ENCODE measurements at places on chromosomes 5 and 9.
A peak's percentile ranks its signal among the peaks of the same experiment; 100 is the strongest.

DNA sequence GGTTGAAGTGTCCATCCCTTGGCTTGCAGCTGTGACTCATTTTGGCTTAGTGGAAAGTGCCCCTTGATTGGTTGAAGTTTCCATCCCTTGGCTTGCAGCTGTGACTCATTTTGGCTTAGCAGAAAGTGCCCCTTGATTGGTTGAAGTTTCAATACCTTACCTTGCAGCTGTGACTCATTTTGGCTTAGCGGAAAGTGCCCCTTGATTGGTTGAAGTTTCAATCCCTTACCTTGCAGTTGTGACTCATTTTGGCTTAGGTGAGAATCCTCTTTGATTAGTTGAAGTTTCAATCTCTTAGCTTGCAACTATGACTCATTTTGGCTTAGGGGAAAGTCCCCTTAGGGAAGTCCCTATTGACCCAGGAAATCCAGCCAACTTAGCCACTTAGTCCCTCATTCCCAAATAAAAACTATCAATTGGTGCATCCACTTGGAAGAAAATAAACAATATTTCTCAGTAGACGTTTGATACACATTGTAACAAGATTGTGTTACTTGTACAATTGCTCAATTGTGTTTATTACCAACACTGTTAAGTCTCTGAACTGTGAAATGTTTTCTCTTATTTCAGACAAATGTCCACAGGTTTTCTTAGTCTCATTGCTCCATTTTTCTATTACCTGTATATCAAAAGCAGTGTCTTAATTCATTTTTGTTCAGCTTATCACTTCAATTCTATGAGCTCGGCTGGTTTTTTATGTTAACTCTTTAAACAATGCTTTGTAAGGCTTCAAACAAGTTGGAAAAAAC lies 2308.8 kb upstream of the ACO1 start:
- no peak for DNase-seq

- DNase-seq = no peak
These were observed 59.0 kb upstream of the BARX1 start for GRCh38 chr9:94014066-94014654.

DNA sequence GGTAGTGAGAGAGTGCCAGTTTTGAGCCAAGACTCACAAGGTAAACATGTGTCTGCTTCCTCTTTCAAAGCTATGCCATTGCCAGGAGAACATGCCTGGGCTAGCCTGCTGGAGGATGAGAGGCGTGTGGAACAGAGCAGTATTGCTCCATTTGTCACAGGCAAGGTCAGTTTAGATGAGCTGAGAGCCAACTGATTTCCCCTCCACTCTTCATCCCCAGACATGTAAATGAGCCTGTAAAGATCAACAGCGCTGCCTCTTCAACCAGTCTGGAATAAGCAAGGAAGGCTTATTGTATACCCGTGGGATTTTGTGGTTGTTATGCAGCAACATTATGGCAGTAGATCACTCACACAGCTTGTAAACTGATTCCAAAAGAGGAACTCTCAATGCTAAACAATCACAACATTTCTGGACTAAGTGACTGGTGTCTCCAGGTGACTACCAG lies 8.2 kb upstream of the GDNF start:
- no peak for DNase-seq

DNA sequence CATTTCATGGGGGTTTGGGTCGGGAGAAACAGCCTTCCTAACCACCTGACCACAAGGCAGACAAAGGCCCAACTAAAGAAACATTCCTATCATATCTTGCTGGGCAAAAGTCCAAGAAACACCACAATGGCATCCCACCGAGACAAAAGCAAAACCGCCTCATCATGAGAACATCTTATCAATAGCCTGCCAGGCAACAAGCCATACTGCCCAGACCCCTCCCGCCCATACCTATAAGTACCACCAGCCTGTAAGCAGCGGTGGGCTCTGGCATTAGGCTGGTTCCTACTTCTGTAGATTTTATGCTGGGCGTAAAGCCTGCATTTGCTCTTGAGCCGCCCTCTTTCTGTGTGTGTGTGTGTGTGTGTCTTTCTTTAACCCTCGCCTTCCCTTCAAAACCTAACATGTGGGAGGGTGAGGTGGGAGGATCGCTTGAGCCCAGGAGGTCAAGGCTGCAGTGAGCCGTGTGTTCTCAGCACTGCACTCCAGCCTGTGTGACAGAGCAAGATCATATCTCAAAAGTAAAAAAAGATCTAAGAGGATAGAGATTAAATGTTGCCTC lies 56.9 kb downstream of the PDE6A start:
- peak; percentile 31 for DNase-seq

DNA sequence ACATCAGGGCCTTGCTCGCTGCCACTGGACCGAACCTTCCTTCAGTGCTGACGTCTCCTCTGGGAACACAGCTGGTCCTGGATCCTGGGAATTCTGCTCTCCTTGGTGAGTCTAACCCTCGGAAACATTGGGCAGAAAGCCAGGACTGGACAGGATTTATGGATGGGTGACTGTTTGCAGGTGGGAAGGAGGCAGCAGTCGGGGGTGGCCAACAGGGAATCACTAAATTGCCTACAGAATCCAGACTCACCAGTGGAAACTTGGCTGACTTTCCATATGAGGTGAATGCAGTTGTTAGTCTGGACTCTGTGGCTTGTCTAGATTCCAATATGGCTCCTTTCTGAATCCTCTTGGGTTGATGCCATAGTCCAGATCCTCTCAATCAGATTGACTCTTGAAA lies 203.1 kb downstream of the SAXO1 start:
- DNase-seq = no peak

DNA sequence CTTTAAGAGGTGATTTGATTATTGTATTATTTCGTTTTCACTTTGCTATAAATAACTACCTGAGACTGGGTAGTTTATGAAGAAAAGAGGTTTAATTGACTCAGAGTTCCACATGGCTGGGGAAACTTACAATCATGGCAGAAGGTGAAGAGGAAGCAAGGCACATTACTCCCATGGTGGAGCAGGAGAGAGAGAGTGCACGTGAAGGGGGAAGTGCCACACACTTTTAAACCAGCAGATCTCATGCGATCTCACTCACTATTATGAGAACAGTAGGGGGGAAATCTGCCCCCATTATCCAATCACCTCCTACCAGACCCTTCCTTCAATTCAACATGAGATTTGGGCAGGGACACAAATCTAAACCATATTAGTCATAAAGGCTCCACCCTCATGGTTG lies 36.1 kb upstream of the NDFIP1 start:
- no peak for DNase-seq

DNA sequence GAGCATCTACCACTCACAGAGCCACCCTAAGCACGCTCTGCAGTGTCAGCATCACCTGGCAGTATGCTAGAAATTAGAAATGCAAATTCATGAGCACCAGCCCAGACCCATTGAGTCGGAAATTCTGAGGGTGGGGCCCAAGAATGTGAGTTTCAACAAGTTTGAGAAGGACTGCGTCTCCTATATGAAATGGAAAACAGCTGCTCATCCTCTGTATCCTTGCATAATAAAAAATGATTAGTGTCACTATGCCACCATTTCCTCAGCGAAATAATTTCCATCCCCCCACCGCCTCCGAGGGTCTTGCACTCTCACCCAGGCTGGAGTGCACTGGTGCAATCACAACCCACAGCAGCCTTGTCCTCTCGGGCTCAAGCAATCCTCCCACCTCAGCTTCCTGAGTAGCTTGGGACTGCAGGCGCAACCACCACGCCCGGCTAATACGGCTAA lies 1.3 kb upstream of the IQGAP2 start:
- DNase-seq = no peak

DNA sequence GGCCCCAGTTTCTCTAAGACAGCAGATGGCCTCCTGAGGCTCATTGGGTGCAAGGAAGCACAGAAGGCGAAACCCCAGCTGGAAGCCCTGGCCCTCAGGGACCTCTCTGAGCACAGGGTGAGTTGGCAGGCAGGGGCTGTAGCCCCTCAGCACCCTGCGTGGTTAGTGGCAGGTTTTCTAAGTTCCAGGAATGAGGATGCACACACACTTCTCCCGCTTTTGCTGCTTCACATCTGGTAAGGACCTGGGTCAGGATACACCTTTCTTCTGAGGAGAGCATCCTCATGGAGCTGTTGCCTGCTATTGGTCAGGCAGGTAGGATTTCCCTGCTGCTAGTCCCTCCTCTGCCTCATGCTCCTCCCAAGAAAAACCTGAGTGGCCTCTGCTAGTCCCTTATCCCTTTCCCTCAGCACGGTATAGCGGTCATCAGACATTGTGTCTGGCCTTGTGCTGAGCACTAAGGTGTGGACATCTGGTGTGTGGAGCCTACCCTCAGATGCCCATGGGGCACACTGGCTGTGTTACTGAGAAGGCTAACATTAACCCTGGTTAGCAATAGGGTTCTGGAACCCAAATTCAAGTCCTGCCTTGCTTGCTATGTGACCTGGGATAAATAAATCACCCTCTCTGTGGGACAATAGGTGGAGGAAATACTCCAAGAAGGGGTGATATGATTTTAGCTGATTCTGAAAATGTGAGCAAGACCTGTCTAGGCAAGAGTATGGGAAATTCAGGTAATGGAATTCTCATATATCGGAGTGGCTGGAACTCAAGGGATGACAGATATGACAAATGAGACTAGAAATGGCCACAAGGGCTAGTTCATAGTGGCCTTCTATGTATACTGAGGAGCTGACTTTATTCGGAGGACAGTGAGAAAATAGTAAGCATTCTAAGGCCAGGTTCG lies 1.6 kb downstream of the SLC22A4 start:
- no peak for DNase-seq

- DNase-seq = no peak
These were observed 348.9 kb downstream of the ARHGEF28 start for GRCh38 chr5:73974871-73975360.

- no peak for DNase-seq
These were observed 19.1 kb upstream of the FOXB2 start for GRCh38 chr9:77000330-77000729.

DNA sequence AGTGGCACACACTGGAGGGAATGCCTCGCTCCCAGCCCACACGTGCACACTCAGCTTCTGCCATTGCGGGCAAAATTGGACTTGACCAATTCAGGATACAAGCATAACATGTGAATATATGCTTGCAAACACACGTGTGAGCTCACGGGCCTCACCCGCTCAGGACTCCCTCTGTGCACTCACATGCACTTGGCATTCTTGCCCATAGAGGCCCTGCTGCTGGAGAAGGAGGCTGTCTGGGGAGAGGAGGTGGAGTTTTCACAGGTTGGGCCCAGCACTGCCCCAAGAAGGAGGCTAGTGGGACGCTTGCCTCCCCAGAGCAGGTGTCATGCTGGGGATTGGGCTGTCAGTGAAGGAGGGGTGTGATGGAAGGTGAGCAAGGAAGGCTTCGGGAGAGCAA lies 1.7 kb downstream of the MYMK start:
- no peak for DNase-seq

GRCh38 chr5:93422652-93423280 lies 158.3 kb downstream of the NR2F1-AS1 start:
- DNase-seq = no peak

DNA sequence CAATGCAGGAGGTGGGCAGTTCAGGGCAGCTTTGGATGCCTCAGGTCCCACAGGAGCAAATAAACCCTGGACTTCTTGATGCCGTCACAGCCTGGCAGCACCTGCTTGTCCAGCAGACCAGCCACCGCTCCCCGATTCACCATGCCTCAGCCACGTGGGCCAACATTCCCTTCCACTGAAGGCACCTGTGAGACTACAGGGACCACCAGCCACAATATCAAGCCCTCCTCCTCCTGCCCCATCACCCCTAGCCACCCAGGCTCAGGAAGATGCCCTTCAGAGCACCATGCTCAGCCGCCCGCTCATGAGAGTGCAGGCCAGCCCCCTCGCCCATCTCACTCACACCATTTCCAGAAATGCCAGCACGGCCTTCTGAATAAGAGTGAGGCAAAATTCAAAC lies 234.7 kb downstream of the SYK start:
- no peak for DNase-seq

- no peak for DNase-seq
These were observed 6.0 kb upstream of the SLC2A6 start for GRCh38 chr9:133484671-133485437.

GRCh38 chr5:28880936-28881335 lies 1842.5 kb upstream of the CDH9 start:
- no peak for DNase-seq

DNA sequence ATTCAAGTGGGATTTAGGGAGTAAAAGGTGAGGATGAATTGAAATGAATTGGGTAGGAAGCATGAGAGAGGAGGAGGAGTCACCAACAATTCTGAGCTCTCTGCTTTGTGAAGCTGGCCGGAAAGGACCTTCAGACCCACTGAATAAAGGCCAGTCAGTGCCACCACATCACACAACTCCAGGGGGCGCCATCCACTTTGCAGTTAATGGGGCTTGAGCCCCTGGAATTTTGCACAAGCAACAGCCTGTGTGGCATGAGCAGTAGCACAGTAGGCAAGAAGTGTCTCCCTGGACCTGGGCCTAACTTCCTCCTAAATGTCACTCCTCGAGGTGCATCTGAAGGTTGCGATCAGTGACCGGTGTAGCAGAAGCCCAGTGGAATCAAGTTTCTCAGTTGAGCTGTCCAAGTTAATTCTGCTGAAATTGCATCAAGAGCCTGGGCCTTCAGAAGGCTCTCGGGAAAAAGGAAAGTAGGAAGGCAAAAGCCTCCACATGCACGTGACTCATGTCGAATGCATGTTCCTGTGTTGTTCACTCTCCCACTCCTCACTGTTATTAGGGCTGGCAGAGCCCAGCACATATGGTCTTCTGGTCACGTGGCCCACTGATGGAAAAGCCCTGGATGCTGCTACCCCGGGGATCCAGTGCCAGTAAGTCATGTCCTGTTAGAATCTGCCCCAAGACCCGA lies 27.8 kb upstream of the GLIS3 start:
- DNase-seq = no peak

DNA sequence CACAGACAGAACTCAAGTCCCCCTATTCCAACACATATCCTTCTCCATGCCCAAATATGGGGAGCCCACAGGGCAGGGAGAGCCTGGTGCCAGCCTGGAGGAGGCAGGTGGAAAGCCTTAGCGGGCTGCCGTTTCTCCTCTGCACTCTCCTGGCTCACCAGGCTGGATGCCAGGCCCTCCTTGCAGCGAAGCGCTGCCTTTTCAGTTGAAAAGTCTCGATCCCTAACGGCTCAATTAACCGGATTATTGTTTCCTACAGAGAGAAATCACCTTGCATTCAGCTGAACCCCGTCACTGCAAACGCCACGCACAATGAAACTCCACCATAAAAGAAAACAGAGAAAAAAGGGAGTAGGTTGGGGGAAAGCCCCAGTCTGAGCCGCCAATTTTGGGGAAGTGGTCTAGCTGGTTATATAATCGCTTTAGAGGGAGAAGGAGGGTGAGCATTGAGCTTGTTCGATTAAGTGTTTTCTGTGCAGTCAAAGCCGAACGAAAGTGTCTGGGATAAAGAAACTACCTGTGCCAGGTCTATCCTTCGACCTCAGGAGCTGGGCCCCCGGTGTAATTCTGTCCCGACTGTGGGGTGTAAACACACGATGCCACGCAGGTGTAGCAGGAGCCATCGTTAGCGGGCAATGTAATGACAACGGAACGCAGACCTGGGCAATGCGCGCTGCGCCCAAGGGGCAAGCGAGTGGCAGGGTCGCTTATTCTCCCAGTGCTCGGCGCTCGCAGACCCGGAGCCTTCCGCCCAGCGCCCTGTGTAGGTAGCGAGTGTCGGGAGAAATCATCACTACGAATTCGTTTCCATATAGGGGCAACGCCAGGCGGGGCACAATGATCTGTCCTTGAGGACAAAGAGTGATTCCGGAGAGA lies 3.8 kb downstream of the BARHL1 start:
- DNase-seq = peak; percentile 53

GRCh38 chr5:53476531-53477480 lies 3.6 kb upstream of the FST start:
- DNase-seq = no peak
